Foreskin fibroblast (primary cell): ENCODE measurements at places on chromosomes 7 and 10.

GRCh38 chr7:34662058-34662708, 4.2 kb downstream of the NPSR1 start:
- DNase-seq, result no peak

- peak; percentile 47 for DNase-seq
Observed at GRCh38 chr10:132571650-132572544, 34.3 kb downstream of the INPP5A start.

GRCh38 chr7:124330731-124331407, 298.0 kb upstream of the TMEM229A start:
- no peak for DNase-seq

- DNase-seq, result no peak
Observed at GRCh38 chr10:26931223-26931622, 70.5 kb upstream of the ABI1 start.

DNA sequence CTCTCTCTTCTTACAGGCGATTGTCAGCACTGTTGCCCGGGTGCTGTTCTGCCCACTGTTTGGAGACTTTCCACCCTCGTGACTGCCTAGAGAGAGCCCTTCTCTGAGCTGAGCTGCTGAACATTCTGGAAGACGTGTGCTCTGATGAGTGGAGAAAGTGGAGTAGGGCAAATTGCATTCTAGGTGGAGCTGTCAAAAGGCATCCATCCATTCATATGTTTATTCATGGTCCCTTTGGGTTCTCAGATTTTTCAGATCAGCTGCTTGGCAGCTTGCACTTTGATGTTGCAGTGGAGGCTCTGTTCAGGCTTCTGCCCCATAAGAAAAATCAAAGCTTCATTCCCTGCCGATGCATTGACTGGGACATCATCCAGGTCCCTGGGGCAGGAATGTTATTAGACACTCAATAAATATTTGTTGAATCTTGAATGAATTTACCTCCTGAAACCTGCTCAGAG, 120.7 kb upstream of the EEPD1 start:
- DNase-seq, result peak; percentile 44

DNA sequence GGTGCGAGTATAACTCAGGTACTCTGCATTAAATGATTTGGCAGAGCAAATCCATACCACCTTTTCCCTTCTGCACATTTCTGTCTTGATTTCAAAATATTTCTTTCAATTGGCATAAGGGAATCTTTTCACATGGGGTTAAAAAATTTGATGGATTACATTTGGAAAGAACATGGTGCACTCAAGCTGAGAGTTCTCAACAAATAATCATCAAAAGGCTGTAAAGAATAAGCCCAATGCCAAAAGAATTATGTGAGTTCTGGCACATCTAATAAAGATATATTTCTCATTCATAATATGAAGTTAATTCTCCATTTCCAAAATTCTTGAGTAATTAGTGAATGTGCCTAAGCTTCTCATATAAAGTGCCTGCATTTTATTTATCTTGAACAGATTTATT, 223.1 kb downstream of the GPR37 start:
- DNase-seq, result no peak

DNA sequence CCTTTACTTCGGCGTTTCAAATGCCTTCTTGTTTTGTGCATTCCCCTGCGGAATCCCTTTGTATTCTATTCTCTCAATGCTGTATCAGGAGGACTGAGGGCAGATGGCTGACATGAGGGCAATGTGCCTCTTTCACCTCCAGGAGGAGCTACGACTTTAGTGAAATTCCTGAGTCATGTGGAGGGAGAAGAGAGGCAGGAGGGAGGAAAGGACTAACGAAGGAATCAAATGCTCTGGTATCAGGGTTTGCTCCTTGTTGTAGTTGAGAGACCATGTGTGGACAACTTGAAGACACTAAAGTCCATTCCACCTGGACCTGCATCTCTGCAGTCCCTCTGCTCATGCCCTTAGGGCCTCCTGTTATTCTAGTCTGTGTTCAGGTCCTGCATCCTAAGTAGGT, 40.2 kb upstream of the PRSS58 start:
- DNase-seq, result no peak

DNA sequence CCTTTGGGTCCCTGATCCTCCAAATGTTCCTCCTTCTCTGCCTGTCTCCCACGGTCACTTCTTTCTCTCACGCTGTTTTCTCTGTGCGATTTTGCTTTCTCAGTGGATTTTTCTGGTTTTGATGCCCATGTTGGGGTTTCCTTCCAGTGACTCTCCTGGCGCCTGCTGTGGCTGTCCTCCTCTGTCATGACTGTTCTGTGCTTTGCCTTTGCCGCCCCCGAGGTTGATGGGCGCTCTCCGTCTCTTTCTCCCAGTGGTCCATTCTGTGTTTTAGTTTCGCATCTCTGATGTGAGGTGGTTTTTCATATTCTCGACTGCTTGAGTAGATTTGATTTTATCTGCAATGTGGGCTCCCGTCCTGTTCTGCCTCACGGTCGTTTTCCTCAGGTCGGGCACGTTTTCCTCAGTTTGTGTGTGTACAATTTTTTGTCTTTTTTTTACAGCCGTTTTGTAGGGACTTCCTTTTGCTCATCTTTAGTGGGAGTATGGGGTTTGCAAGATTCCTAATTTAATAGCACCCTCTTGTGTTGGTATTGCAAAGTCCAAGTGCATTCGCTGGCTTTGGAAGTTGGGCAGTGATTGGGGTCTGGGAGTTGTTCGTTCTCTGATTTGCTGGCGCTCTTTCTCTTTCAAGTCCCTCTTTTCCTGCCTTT, 100.0 kb downstream of the INPP5A start:
- DNase-seq, result peak; percentile 80

DNA sequence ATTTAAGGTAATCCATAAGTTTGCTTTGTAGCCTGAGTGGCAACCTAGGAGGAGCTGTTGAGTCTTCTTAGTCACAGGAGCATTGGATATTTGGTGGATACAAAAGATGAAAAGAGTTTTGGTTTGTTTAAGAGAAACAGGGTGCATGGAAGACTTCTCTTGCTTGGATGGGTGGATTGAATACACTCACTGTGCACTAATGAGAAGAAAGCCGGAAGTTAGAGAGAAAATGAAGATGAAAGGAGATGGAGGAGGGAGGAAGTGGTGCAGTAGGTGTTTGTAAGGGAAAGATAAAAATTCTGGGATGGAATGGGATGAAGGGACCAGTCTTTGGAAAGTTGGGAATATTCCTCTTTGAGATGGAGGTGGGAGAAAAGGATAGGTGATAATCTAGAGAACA, 7.7 kb downstream of the MDFIC start:
- DNase-seq, result no peak

- DNase-seq, result no peak
Observed at GRCh38 chr10:125679436-125679835, 3.5 kb downstream of the TEX36 start.

- DNase-seq, result peak; percentile 18
Observed at GRCh38 chr7:30285067-30285535, 704 bp downstream of the ZNRF2 start.

- DNase-seq, result no peak
Observed at GRCh38 chr10:3126249-3126648, 46.3 kb downstream of the PITRM1 start.

- DNase-seq, result no peak
Observed at GRCh38 chr7:71283802-71284201, 151.9 kb downstream of the GALNT17 start.

DNA sequence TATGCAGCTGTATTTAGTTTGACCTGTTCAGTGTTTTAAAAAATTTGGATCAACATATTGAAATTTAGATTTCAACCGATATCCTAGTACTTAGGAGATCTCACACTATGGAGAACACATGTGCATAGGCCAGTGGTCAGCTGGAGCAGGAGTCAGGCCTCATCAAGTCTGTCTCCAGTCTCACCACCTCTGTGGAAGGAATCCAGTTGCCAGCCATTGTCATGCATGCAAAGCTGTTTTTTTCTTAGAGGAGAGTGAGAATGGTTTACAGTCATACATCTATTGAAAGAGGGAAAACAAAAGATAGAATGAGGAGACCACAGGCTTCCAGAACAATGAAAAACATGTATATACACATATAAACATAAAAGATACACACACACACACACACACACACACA, 7.6 kb upstream of the CLEC5A start:
- no peak for DNase-seq

DNA sequence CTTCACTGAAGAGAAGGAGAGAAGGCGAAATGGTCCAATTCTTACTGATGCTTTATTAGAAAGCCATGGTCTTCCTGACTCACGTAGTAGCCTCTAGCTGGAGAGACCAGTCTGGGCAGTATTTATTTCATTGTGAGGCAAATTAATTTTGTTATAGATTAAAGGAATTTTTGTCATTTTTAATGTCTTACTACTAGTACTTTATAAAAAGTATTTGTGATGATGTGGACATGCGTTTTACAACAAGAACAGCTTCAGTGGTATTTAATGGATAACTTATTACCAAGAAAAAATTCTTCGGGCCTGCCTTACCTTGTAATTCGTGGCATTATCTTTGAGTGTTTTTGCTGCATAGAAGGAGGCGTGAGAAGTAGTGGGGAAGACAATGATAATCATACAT, 339.4 kb upstream of the SHH start:
- DNase-seq, result no peak

DNA sequence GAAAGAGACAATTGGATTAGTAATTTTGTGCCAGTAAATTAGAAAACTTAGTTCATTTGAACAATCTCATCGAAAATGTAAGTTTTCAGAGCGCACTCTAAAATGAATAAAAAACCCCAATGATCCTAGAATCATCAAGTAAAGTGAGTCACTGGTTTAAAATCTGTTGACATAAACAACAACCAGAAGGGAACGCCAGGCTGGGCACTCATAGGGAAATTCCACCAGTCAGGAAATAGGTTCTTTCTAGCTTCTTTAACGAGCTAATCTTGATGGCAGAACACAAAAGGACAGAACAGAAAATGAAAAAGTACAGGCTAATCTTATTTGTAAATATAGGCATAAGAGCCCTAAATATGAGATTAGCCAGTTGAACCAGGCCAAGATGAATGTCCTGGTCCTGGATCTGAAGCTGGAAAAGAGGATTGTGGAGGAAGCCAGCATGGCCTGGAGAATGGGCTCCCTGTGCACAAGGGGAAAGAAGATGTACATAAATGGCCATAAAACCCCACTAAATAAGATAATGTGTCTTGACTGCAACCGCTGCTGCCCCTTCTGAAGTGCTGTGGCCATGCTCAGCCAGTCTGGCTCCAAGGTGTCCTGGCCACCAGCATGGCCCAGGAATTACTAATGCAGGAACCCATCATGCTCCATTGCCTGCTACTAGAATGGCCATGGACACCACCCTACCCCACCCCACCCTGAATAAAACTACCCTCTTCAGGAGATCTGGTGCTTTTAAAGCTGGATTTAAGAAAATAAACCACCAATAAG, 114.0 kb downstream of the WDFY4 start:
- peak; percentile 5 for DNase-seq

DNA sequence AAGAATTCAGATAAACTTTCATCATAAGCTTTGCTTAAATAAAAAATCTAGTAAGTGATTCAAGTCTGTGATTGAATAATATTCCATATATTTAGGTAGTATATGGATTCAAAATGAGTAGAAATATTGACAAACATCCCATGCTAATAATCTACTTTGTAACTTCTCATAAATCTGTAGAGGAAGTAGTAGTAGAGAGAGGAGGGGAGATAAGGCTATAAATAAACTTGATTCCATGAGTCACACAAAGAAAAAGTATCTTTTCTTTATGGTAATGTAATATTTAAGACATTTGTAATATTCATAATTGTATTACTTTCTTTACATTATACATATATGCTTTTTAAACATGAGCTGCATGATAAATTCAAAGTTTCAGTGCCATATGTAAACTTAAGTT, 25.6 kb upstream of the CD36 start:
- no peak for DNase-seq

- DNase-seq, result peak; percentile 91
Observed at GRCh38 chr7:135714534-135715009, 13.4 kb downstream of the SLC13A4 start.

DNA sequence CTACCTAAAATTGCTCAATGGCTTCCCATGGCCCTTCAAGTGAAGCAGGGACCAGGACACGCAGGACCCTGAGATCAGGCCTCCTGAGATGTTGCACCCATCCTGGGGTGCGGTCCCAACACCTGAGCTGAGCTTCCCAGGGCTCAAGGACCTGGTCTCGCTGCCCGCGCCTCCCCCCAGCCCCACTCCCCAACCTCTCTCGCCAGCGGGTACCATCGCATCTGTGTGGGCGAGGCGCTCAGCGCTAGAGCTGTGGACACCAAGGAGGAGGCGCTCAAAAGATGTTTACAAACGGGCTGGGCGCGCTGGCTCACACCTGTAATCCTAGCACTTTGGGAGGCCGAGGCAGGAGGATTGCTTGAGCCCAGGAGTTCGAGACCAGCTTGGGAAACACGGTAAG, 7.4 kb upstream of the CRYGN start:
- DNase-seq, result no peak

DNA sequence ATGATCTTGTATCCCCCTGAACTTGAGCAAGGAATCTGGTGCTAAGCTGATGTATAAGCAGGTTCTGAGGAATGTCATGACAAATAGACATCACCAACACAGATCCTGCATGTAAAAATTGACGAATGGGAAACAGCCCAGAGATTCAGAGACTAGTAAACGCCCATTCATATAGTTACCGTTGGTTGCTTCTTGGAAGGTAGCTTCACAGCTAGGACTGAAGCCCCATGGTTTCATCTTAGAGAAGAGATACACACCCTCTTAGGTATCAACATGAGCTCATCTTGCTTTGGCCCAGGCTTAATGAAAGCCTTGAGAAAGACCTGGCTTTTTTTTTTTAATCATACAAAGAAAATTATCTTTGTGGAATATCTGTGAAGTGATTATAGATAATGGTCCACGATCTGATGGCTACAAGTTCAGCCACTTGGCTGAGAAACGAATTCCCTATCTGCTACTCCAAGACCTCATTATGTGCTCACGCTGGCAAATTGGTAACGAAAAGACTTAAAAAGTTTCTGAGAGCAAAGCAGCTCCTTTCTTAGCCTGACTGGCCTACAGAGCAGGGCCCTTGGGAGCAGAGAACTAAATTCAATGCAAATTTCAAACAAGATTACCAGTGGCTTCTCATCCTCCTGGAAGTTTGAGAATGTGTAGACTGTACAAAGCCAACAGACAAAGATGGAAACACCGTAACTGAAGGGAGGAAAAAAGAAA, 181.1 kb downstream of the NRP1 start:
- no peak for DNase-seq

- DNase-seq, result no peak
Observed at GRCh38 chr10:129332476-129332875, 134.6 kb upstream of the MGMT start.

DNA sequence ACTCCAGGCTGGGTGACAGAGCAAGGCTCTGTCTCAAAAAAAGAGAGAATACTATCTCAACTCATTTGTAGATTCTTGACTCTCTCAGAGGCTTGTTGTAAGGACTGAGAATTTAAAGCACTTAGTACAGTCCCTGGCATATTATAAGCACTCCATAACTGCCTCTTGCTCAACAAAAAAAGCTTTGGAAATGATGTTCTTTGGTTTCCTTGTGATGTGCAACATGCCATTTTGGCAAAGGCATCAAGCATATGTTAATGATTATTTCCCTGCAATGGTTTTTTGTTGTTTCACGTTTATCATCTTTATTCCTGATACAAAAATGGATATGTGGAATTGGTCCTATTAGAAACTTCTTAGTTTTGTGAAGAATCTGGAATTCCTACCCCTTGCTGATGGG, 15.7 kb downstream of the NOLC1 start:
- peak; percentile 77 for DNase-seq
